ENCODE measurements at places on chromosomes 3 and 15.

DNA sequence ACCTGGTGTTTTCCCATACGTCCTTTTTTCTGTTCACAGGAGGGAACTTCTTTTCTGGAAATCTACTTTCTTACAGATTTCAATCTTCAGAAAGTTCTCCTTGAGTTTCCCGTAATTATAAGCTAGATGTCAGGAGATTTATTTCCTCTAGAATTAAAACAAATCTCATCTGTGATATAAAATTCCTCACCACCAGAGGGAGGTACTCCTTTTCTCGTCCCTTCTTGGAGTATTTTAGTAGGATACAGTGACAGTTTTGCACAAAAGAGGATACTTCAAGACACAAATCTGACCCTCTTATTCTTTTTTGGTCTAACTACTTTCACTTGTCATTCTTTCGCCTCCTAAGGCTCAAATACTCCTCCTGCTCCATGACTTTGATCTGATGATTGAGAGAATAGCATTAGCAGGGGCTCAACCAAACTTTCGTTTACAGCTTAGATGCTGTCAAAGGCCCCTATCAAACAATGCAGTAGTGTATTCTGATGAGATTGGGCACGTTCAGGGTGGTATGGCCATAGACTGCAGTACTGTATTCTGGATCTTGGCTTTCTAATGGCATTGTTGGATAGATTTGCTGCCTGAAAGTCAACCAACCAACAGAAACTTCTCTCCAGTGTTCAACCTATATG is 38.0 kb downstream of the TMEM41A start:
- no peak for DNase-seq

DNA sequence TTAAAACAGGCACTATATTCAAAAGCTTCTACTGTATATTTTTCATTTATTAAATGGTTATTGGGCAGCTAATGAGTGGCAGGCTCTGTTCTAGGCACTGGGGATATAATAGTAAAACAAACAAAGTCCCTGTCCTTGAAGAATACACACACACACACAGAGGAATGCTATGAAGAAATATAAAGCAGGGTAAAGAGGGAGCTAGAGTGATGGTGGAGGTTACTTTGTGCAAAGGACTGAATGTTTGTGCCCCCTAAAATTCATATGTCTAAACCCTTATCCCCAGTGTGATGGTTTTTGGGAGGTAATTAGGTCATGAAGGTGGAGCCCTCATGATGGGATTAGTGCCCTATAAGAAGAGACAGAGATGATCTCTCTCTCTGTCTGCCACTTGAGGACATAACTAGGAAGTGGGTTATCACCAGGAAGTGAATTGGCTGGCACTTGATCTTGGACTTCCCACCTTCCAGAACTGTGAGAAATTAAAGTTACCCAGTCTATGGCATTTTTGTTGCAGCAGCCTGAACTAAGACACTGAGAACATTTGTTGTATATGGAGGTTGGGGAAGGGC is 31.8 kb downstream of the USF3 start:
- no peak for DNase-seq

DNA sequence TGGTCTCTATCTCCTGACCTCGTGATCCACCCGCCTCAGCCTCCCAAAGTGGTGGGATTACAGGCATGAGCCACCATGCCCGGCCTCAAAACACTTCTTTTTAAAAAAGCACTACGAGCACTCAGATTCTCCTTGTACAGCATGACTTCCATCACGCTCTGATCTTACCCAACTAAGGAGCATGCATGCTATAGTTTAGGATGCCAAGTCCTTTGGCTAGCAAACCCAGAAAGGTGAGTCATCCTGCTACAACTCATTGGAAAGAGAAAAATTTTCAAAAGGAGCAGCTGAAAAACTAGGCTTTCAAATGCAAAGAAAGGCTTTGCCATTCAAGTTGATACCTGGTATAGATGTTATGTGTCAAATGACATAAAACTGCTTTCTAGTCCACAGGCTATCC is 70.3 kb upstream of the PRICKLE2 start:
- no peak for DNase-seq

DNA sequence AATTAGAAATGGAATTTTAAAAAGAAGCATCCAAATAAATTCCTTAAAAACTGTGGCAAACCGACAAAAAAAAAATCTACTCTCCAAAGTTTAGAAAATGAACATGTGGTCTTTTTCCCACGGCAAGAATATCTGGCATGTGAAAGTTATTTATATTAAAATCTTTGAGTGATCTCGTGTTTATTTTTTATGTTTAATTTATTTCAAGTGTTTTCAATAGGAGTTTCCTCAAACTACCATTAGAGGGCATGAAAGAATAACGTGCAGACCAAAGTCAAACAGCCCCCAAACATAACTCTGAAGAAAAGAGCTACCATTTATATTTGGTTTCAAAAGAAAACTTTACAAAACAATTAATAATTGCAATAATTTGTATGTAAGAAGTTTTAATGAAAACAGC is 286.4 kb downstream of the ZIC4 start:
- no peak for DNase-seq

- DNase-seq = no peak
Measured at GRCh38 chr3:16496008-16496407, 17.5 kb downstream of the RFTN1 start.

DNA sequence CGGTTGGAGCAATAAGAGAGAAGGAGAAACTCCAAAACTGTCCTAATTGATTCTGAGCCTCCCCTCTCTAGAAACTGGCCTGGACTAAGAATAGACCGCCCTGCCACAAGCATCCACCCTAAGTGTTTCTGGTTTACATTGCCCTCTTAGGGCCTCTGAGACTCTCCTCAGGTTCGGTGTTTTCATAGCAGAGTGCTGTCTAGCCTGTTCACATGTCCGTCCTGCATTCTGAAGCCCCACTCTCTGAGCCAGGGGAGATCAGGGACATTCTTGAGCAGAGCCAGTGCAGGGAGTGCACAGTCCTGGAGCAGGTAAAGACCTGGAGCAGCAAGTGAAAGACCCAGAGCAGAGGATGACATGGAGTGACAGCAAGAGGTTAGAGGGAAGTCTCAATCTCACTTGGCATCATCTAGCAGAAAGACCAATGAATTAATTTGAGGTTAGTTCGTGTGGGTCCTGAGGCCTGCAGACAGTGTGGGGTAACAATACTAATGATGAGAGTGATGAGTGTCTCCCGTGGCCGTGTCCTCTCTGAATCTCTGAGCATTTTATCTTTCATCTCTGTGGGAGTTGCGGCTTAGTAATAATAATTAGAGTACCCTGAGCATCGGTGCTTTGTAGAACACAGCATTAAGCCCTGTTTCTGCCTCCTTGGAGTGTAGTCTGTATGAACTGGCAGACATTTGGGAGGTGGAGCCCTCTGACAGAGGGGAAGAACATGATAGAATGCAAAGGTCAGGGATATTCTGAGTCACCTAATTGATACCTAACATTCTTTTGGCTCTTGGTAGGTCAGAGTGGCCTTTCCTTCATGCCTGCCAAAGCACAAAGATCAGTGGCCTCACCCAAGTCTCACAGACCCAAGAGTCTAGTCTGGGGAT is 24.6 kb downstream of the MAPKBP1 start:
- DNase-seq = no peak
